ENCODE measurements at places on chromosomes 6 and 20. TPM values are rescaled to one million over a fixed set of nuclear protein-coding genes. Genes with fewer than 3 reads are reported as not detected.
A peak's percentile ranks its signal among the peaks of the same experiment; 100 is the strongest.

PPIL6 gene
- 5.8 TPM for total RNA-seq

MCCD1 gene
- not detected for total RNA-seq

FAM217B gene
- 14.4 TPM for total RNA-seq

LAMA4 gene
- total RNA-seq = 57.8 TPM

CHRNA4 gene
- total RNA-seq = not detected

DNA sequence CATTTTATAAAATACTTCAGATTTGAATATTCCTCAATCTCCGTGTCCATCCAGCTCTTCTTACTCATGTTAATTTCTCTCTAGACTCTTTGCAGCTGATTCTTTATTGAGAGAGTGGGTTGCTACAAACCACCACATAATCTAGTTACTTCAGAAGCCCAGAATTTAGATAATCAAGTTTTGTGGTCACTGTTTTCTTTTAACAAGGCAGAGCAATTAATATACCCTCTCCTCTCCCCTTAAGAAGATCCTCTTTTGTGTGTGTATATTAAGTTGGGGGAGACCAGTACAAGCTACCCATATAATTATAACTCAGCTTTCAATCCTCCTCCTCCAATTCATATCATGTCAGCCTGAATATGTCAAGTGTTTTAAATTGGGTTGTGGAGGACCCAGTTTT, 95.1 kb downstream of the IRAK1BP1 start:
- no peak for DNase-seq

GRCh38 chr6:39228992-39229767, at the start of gene KCNK5:
TSS of gene KCNK5 (minus strand) at chr6:39229475. CDS start at chr6:39229111, 364 bp downstream.
- DNase-seq = peak; percentile 97

DNA sequence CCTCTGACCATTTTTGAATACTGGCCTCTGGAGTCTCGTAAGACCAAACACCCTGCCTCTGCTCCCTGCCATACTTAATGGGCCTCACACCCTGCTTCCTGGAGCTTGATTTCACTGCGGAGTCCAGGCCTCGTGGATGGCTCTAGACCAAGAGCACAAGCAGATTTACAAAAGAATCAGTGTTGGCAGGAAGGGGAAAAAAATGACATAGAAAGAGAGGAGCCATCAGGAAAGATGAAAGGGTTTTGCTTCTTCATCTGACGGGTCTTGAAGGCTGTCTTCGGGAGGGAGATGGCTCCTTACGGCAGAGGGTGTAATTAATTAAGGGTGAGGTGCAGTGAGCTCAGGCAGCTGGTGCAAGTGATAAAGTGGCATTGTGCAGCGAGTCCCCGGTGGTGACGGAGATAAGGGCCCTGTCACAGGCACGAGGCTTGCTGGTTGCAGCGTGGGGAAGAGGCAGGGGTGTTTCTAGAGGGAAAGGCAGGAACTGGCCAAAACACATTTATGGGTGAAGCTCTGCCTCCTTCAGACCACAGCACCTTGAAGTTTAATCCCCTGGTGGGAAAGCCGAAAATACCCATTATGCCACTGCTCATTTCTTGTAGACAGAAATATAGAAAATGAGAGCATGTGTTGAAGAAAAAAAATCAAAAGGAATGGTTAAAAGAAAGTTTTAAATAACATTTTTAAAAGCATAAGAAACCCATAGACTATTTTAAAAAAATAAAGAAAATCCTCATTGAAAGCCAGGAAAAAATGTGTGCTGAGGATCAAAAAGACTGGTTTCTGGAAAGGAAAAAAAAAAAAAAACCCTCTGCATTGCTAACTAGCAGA, 128.6 kb upstream of the LRFN2 start:
- no peak for DNase-seq

DNA sequence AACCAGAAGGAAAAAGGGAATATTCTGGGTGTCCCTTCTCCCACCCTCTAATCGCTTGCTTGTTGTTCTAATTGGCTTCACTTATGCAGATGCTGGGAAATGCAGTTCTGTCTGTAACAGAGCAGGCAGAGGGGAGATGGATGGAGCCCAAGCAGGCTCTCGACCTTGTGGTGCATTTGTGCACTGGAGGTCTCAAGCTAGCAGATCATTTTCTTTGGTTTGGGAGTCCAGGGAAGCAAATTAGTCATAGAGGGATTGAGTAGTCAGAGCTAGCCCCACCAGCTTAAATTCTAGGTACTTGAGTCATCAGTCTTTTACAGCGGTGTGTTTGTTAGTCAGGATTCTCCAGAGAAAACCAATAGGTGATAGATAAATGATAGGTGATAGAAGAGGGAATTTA, 234.7 kb upstream of the ECI2 start:
- no peak for DNase-seq

- no peak for DNase-seq
These were observed 183.0 kb upstream of the TAB2 start for GRCh38 chr6:149134511-149134933.

- no peak for DNase-seq
These were observed 622.3 kb upstream of the ARID1B start for GRCh38 chr6:156154896-156155295.

GRCh38 chr6:113281431-113281830, 575.7 kb upstream of the MARCKS start:
- DNase-seq = no peak

GRCh38 chr6:116994447-116994846, 117.4 kb downstream of the RFX6 start:
- no peak for DNase-seq

- no peak for DNase-seq
These were observed 120.5 kb downstream of the HIVEP2 start for GRCh38 chr6:142824426-142824825.

GRCh38 chr6:5463690-5464089, 202.4 kb downstream of the FARS2 start:
- DNase-seq = no peak

- no peak for DNase-seq
These were observed 147.2 kb upstream of the HMGCLL1 start for GRCh38 chr6:55726144-55726543.

Measured in upper lobe of left lung (tissue), 6 donors.